ENCODE measurements at places on chromosomes 1 and 21.

DNA sequence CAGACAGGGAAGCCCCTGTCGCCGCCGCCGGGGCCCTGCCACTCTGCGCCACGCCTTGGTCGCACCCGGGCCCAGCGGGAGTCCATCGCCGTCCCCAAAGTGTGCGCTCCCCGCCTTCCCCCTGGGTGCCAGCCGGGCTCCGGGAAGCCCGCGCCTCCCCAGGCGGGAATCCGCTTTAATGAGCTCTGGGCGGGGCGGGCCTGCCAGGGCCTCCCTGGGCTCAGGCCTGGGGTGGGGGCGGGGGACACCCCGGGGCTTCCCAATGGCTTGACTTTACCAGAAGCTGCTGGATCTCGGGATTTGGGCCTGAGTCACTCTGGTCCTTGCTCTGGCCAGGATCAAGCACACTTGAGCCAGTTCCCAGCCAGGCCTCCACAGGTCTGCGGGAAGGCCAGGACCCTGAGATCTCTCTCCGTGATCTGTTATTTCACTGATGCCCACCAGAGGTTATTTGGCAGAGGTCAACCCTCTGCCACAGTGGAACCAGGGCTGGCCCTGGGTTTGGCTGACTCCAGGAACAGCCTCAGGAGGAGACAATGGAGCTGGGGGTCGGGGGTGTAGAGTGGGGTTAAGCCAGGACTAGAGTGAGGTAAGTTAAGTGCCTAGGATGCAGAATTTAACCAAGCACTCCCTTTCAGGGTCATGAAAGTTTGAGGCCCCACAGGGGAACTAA is 178.4 kb upstream of the EDN2 start:
- no peak for DNase-seq

GRCh38 chr1:198672124-198672523 is 33.3 kb downstream of the PTPRC start:
- no peak for DNase-seq

DNA sequence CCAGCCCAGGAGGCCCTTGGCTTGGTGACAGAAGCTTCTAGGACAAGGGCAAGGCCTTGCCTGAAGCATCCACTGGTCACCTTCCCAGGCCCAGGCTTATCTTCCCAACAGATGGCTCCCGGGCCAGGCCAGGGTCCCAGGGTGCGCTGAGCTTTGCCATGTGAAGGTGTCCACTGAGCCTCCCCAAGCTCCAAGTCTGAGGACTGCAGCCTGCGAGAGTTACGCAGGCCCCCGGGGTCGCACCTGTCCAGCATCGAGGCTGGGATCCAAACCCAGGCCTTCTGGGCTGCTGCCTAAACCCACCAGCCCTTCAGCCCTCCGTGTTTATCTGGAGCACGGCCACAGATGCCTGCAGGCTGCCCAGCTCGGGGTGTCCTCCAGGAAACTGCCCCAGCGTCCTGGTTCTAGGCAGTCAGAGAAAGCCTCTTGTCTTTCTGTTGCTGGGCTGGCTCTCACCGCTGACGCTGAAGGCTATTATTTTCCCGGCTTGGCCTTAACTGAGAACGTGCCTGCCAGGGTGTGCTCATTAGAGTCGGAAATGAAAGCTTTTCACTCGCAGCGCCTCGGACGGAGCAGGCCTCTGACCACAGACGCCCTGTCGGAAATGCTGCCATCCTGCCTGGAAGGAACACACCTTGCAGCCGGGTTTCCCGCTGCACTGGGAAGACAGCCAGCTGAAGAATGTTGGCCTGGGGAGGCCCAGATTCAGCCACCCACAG is 71.4 kb downstream of the MEGF6 start:
- no peak for DNase-seq

GRCh38 chr1:200438911-200439310 is 29.1 kb upstream of the ZNF281 start:
- no peak for DNase-seq

- no peak for DNase-seq
Measured at GRCh38 chr1:209710093-209710492, 5.4 kb downstream of the HSD11B1 start.

GRCh38 chr1:48005253-48006117 is 8.3 kb upstream of the TRABD2B start:
- no peak for DNase-seq

DNA sequence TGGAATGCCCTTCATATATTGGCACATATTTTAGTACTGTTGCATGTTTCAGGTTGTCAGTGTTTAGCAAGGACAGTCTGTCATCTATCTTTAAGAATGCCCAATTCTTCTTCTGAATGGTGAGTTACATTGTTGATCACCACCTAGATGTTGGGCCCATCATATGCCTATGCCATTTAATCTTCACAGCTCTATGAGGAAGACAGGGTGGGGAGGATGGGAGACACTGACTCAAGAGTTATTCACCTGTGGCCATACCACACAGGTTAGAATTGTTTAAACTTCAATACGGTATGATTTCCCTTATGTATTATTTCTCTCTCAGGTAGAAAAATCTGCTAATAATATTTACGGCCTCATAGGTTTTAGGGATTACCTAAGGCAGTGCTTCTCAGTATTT is 44.8 kb downstream of the MPZL1 start:
- no peak for DNase-seq
